ENCODE measurements at places on chromosomes 2 and 18.

DNA sequence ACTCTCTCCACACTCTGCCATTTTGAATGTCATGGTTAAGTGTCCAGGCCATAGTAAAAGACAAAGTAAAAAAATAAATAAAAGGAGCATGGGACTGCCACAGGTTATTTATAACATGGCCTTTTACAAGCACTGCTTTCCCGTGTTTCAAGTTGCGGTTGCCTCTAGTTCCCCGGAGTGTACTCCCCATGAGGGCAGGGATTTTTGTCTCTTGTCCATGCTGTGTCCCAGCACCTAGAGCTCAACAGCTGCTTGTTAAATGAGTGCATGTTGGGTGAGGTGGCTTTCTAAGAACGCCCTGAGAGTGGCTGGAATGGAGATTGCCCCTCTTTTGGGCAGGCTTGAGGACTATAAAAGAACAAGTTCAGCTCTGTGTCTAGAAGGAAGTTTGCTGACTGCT, 8.4 kb downstream of the CAVIN2 start:
- DNase-seq: no peak

GRCh38 chr2:240637116-240637900, 12.0 kb downstream of the GPR35 start:
- DNase-seq: no peak

DNA sequence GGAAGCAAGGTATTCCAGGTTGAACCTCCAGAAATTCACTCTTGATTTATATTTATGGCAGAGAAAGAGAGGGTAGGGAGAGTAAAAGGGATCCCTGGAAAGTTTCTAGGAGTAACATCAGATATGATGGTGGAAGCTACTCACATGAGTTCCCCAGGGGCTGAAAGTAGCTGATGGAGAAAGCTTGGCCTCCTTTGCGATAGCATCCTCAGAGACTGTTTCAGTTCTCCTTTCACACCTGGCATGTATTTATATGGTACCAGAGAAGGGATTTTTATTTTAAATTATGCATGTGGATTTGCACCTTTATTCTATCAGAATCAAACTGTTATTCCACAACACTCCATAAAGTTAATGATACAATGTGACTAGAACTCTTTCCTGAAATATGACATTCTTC, 126.3 kb upstream of the OSR1 start:
- no peak for DNase-seq

GRCh38 chr2:23093513-23093912, 291.5 kb upstream of the KLHL29 start:
- no peak for DNase-seq

DNA sequence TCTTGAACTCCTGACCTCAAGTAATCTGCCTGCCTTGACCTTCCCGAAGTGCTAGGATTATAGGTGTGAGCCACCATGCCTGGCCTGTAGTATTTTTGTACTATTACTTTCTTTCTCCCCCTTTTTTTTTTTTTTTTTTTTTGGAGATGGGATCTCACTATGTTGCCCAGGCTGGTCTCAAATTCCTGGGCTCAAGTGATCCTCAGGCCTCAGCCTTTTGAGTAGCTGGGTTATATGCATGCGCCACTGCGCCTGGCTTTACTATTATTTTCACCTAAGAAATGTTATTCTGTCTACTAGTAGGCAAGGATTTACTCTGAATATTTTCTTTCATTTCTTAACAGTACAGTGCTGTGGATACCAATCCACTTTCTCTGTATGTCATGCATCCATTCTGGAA, 17.4 kb upstream of the ADGRF3 start:
- no peak for DNase-seq

GRCh38 chr2:165562233-165562632, 92.7 kb downstream of the CSRNP3 start:
- no peak for DNase-seq
